ENCODE measurements at places on chromosomes 12 and 14. TPM values are rescaled to one million over a fixed set of nuclear protein-coding genes. Genes with fewer than 3 reads are reported as not detected.

- DNase-seq: no peak
Measured at GRCh38 chr12:65339161-65339560, 60.7 kb downstream of the MSRB3 start.

GRCh38 chr14:88269806-88270420, 53.2 kb downstream of the KCNK10 start:
- no peak for DNase-seq

DNA sequence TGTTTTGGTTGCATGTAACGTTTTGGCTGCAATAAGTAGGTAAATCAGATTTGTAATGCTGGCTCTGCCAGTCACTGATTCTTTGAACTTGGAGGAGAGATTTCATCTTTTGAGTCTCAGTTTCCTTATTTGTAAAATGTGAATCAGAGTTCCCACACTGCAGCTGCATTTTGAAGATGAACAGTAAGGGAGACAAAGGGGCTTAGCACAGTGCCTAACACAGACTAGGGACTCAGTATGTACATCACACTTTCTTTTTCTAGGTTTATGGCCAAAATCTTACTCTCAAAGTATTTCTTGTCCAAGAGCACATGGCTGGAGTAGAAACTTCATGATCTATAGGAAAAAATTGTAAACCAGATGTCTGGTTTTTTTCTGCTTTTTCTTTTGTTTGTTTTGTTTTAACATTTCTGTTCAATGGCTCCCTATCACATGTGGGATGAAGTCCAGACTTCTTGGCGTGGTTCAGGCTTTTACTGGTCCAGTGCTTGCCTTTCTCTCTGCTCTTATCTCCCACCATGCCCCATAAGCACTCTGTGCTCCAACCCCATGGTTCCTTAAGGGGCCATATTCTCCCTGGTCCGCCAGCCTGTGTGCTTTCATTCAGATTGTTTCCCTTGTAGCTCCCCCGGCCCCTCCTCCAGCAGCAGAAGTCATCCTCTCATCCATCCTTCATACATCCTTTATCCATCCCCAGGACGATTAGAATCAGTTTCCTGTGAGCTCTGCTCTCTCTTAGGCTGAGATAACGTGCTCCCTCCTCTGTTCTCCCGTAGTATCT, 58.0 kb downstream of the SYNE2 start:
- no peak for DNase-seq

GRCh38 chr14:52443506-52443905, 108.8 kb downstream of the TXNDC16 start:
- no peak for DNase-seq

GRCh38 chr14:88299865-88300530, 23.1 kb downstream of the KCNK10 start:
- DNase-seq: no peak

DNA sequence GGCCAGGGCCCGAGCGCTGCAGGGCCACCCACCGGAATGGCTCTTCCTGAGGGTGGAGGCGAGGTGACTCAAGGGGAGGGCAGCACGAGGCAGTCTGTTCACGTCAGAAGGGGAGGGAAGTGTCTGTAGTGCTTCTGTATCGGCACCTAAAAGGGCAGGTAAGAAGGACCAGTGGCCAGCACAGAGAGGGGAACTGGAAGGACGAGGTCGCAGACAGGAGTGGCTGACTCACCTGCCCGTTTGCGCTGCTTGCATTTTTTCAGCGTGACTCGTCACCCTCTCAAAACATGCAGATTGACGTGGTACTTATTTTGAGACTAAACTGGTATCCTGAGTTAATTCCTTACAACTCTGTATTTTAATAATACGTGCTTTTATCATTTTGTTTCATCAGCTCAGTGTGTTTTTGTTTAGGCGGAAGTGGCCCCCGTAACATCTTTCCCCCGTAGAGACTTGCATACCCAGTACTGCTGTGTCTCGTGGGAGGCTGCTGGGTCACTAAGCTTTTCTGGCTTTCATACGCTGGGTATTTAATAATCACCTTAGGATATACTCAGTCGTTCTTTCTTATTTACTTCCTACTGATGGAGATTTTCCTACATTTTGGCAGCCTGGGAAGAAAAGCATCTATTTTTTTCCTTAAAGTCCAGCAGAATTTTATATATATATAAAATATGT, 26.4 kb downstream of the SFSWAP start:
- no peak for DNase-seq

GRCh38 chr14:79165471-79166090, 995.4 kb downstream of the NRXN3 start:
- DNase-seq: no peak

GRCh38 chr14:27836386-27836785, 930.2 kb upstream of the FOXG1 start:
- DNase-seq: no peak

- DNase-seq: no peak
Measured at GRCh38 chr12:131466932-131467331, 244.0 kb upstream of the SFSWAP start.

- DNase-seq: no peak
Measured at GRCh38 chr14:81329640-81330381, 70.3 kb downstream of the STON2 start.

- DNase-seq: no peak
Measured at GRCh38 chr14:91138511-91139359, 24.9 kb downstream of the DGLUCY start.

- no peak for DNase-seq
Measured at GRCh38 chr12:1633459-1633858, 4.4 kb downstream of the WNT5B start.

DNA sequence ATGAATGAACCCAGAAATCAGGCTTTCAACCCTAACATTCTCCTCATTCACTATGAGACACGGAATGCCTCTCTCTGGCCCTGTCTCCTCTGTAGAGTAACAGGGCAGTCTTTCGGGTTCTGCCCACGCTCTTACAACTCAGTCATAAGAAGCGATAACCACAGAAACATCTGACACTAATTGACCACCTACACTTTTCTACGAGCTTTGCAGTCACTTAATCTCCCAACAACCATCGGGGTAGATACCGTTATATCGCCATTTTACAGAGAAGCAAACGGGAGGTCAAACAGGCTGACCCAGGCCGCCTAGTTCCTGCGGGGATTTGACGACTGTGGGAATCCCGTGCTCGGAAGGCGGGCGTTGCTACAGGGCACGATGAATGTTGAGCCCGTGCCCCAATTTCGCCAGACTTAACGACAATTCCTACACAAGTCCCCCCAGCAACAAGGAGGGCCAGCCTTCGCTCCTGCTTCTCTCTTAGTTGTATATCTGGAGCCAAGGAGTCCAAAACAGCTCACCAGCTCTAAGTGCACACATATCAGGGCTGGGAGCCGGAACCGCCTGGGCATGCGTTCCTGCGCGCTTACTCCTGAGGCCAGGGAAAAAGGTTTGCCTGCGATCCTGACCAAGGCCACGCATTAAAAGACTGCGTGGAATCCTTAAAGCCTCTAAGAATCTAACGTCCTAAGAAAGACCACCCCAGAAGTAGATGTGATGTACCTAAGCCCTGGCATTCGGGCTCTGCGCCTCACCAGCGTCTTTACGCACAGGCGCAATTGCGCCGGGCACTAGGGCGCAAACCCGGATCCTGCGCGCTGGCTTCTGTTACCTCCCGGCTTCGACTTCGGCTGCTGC, 38.7 kb upstream of the TBX5 start:
- DNase-seq: no peak

DNA sequence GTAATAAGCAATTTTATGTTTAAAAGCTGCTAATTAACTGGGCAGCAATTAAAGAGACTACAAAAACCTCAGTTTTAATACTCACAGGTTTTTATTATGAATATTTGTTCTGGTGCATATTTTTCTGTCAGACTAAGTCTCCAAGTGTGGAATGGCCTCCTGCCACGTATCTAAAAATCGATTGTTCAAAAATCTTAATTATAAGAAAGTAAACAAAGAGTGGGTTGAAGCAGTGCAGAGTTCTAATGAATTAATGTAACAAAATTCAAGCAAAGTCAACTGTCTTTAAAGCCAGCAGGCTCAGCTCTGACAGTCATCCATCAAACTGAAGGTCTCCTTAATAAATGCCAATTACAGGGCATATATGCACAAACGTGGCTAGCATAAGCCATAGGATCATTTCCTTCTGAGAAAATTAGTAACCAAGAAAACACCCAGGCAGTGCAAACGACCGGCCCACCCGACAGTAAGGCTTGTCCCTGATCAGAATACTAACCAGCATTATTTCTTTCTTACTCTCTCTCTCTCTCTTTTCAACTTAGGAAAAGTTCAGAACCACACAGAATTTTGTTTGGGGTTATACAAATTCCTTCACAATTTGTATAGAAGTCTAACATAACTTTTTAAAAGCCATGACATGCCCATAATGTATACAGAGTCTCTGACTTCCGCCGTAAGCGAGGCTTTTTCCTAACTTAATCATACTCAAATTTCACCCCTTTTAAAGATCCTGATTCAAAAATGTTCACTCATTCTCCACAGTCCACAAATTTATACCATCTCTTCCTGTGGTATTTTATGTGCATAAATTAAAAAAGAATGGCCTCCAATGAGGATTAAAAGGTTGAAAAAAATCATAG, 83.8 kb downstream of the SLC25A21 start:
- DNase-seq: no peak

DNA sequence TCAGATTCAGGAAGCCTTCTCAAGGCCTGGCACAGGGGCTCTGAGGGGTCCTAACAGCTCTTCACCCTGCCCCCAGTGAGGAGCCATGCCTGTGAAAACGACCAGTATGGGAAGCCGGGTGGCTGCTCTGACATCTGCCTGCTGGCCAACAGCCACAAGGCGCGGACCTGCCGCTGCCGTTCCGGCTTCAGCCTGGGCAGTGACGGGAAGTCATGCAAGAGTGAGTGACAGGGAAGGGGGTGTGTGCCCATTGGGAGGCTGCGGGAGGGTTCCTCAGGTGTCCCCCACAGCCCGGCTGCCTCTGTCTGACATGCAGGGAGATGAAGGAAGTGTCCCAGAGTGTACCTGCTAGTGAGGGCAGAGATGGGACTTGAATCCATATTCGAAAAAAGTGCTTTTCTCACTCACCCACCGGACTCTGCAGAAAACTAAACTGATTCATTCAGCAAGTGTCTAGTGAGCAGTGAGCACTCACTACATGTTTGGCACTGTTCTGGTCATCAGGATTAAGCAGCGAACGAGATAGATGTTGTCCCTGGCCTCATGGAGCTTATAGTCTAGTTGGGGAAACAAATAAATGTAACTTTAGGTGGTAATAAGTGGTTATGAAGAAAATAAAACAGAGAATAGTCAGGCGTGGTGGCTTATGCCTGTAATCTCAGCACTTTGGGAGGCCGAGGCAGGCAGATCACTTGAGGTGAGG, 9.4 kb upstream of the LRP1-AS start:
- DNase-seq: no peak

DNA sequence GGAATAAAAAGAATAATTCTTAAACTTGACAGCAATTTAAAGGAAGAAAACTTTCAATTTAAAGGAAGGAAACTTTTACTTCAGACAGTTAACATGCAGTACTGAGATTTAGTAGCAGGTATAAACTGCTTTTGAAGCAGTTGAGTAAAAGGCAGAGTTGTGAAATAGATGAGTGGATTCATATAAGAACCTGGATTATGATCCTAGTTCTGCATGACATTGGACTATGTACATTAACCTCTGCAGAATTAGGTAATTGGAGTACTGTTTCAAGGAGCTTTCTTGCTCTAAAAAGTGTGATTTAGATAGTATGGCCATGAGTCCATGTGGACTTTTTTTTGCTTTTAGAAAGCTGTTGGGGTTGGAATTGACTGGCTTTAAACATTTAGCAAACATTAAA, 29.7 kb downstream of the ATP2A2 start:
- DNase-seq: no peak

GRCh38 chr12:25816637-25817036, 141.8 kb upstream of the RASSF8 start:
- DNase-seq: no peak

- DNase-seq: peak; percentile 2
Measured at GRCh38 chr12:4137015-4137414, 136.5 kb upstream of the CCND2 start.

DNA sequence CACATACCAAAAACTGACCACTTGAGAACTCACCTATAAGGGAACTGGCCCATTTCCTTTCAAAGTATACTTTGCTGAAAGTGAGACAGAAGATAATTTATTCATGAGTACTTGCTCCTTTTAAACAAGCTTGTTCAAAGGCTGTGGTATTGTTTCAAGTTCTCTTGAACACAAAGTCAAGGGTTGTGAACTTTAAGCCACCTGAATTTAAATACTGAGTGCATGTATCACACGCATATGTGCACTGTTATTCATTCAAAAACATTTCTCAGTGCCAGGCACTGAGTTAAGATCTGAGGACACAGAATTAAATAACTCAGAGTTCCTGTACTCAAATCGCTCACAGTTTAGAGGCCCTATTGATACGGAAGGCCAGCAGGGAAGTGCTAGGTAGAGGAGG, 19.1 kb upstream of the LDHB start:
- DNase-seq: no peak

GRCh38 chr12:131734336-131735152, 23.7 kb downstream of the SFSWAP start:
- DNase-seq: no peak

DNA sequence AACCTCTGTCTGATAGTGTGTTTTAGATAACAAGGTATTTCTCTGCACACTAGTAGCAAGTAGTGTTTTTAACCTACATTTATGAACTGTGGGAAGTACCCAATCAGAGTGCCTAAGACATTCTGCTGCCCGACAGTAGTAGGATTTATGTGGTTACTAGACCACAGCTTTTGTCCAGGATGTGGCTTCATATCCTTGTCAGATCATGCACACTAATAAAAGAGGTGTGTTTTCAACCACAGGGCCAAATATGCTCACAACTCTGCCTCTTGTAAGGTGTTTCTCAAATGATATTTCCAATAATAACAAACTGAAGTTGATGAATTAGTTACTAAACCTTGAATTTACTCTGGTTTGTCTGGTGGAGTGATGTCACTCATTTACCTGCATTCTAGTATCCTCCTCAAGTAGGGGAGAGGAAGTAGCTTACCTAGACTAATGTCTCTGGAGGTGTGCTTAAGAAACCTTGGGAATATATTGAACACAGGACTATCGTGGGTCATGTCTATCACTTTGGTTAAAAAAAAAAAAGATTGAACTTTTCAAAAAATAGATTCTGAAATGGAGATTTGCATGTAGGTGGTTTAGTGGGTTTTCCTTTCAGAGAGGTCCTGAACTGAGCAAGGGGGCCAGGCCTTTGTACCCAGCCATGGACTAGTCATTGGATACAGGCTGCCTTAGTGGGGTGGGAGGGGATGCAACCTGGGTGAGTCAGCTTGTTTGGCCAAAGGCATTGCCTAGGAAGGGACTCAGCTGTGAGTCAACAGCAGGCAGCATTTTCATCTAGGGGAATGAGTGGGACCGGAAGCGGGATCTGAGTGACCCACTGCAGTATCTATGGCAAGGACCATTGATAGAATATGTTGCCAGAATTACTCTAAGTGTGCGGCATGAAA, 14.1 kb downstream of the FBXW8 start:
- no peak for DNase-seq

Gene SYT1
- total RNA-seq: 0.87 TPM

Gene KCNH3
- 0.19 TPM for total RNA-seq

Gene ARMH4
- 3.4 TPM for total RNA-seq

Gene NOP9
- total RNA-seq: 23.4 TPM

Gene KSR2
- total RNA-seq: not detected

Gene KCNH5
- total RNA-seq: not detected

Gene FLVCR2
- 9.5 TPM for total RNA-seq

Gene TEX52
- total RNA-seq: not detected

Gene HOXC9
- total RNA-seq: 0.42 TPM

Gene NOVA1
- 11.7 TPM for total RNA-seq
